ENCODE measurements at places on chromosomes 3 and 15. TPM values are rescaled to one million over a fixed set of nuclear protein-coding genes. Genes with fewer than 3 reads are reported as not detected.

The NUDT16 gene
- polyA plus RNA-seq = 47.0 TPM

The GRAMD1C gene
- polyA plus RNA-seq = 19.0 TPM

The SLC9C1 gene
- 1.2 TPM for polyA plus RNA-seq

The ZNF35 gene
- 15.1 TPM for polyA plus RNA-seq

The MNS1 gene
- polyA plus RNA-seq = 27.4 TPM

The AHSG gene
- 0.44 TPM for polyA plus RNA-seq

The PPP1R14D gene
- 0.46 TPM for polyA plus RNA-seq

The CADPS gene
- polyA plus RNA-seq = 2.2 TPM

The MYRIP gene
- 2.0 TPM for polyA plus RNA-seq

The TOPBP1 gene
- polyA plus RNA-seq = 42.0 TPM

The ZDHHC23 gene
- 9.0 TPM for polyA plus RNA-seq

The CTXND1 gene
- polyA plus RNA-seq = 8.0 TPM

The HRH1 gene
- polyA plus RNA-seq = 2.1 TPM
